T-helper 9 cell (primary cell): ENCODE measurements at places on chromosomes 11 and 22.

- peak; percentile 55 for DNase-seq
Observed at GRCh38 chr22:39174498-39175352, 22.2 kb upstream of the CBX7 start.

DNA sequence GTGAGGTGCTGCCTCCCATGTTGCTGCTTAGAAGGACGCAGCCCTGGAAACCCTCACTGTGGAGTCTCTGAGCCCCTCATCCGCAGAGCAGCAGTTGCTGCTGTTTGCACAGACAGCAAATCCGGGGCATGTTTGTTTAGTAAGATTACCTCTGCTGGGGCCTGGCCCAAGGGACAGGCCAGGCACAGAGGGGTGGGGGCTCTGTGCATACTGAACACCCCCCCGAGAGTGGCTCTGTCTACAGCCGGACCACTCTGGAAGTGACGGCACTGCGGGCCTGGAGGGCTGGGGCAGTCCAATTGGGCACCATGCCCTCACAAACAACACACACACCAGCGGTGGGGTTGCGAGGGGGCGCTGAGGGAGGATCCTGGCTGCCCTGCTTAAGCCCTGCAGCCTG lies 22.9 kb upstream of the CCDC188 start:
- DNase-seq, result no peak

GRCh38 chr22:27381960-27382742 lies 419.4 kb downstream of the MN1 start:
- DNase-seq, result no peak

- no peak for DNase-seq
Observed at GRCh38 chr11:2742611-2743426, 43.0 kb upstream of the KCNQ1OT1 start.

DNA sequence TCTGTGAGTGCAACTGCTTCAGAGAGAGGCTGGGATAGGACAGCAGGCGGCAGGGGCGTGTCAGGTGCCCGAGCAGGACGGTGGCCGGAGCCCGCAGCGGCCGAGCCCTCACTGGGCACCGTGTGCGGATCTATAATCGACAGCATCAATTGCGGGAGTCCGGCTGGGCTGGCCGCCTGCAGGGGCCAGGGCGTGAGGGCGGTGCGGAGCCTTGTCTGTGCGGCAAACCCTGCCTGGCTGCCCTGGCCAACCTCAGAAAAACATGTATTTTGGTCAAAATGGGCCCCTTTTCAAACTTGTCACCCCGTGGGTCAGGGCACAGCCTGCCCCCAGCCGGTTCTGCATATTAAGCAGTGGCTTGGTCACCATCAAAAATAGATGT lies 91.3 kb upstream of the KCNQ1OT1 start:
- no peak for DNase-seq

GRCh38 chr11:123674297-123674696 lies 19.9 kb upstream of the SCN3B start:
- DNase-seq, result no peak
